Stimulated activated CD4-positive, alpha-beta T cell treated with anti-CD3 and anti-CD28 coated beads, Interleukin-4, amount 100 ng/mL, for 24 hours (primary cell): ENCODE measurements at places on chromosomes 6 and 20.

- no peak for DNase-seq
These were observed 90.0 kb upstream of the IFNGR1 start for GRCh38 chr6:137309078-137309762.

- no peak for DNase-seq
These were observed 382.9 kb upstream of the IRAK1BP1 start for GRCh38 chr6:78484198-78485064.

DNA sequence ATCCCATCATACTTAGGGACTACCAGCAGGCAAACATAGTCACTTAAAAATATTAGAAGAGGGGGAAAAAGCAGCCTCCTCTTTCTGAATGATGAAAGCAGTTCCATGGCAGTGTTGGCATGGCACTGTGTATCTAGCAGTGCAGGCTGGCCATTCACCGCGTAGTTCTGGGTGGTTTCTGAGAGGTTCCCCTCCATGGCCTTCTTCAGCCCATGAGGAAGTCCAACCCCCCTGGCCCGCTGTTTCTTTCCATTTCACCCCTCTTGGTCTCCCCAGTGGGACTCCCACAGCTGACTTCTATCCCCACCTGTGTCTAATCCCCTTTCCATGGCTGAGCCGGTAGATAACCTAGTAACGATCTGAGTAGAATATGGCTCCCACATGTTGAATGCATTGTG is 17.0 kb downstream of the PPARD start:
- no peak for DNase-seq

GRCh38 chr20:64063389-64064144 is 569 bp downstream of the TCEA2 start:
- DNase-seq: peak; percentile 52

DNA sequence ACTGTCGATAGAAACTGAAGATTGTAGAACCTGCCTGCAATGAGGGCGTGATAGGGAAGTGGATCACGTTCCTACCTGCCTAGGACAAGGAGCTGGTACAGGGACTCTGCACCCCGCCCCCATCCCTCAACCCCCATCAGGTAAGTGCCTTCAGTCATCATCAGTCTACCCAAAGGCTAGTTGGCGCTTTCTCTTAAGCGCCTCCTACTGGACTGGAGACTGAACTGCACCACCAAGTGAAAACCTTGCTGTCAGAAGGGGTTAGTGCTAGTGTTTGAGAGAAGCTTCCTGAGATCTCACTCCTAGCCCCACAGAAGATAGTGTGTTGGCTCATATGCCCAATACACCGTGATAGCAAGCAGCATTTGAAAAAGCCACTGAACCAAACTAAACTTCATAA is 706.5 kb upstream of the MAN1A1 start:
- no peak for DNase-seq

GRCh38 chr20:2136275-2136674 is 34.6 kb downstream of the STK35 start:
- DNase-seq: no peak

GRCh38 chr6:106187424-106187982 is 101.4 kb downstream of the PRDM1 start:
- no peak for DNase-seq

DNA sequence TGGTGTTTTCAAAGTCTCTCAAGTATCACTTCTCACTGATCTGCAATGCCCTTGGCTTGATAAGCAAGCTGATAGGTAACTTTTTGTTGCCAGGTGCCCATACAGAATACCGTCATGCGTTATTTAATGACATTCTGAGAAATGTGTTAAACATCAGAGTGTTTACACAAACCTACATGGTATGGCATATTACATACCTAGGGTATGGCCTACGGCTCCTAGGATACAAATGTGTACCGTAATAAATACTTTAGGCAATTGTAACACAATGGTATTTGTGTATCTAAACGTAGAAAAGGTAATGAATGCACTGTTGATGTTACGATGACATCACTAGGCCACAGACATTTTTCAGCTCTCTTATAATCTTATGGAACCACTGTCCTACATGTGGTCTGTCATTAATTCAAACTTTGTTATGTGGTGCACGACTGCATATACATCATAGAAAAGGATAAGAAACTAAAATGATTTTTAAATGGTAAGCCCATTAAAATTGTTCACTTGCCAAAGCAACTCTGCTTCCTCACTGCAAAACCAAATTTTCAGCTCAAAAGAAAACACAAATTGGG is 35.7 kb downstream of the CSNK2A1 start:
- no peak for DNase-seq

DNA sequence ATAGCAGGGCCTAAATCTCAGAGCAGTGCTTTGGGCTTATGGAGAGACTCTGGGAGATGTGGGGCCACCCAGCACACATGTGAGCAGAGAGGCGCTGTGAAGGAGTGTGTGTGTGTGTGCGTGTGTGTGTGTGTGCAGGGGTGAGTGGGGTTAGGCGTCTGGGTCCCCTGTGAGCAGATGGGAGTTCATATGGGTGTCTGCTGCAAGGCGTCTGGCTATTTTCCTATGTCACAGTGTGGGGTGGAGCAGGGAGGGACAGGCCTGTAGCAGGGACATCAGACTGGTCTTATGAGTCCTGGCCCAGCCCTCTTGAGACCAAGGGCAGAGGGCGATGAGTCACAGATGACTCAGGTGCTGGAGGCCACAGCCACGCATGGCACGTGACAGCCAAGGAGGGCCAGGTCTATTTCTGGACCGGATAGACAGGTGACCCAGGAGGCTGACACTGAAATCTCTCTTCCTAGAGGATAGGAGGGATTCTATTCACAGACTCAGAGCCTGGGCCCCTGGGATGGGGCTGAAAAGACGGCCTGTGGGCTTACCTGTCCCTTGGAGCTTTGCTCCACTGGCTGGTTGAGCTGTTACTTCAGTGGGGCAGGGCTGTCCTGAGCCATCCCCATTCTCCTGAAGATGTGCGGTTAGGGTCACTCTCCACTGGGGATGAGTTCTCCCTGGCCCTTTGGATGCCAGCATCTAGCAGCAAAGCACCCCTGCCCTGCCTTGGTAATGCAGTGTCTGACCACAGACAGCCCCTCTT is 28.9 kb downstream of the VEGFA start:
- no peak for DNase-seq

- DNase-seq: no peak
These were observed 26.7 kb downstream of the LATS1 start for GRCh38 chr6:149691201-149691600.

DNA sequence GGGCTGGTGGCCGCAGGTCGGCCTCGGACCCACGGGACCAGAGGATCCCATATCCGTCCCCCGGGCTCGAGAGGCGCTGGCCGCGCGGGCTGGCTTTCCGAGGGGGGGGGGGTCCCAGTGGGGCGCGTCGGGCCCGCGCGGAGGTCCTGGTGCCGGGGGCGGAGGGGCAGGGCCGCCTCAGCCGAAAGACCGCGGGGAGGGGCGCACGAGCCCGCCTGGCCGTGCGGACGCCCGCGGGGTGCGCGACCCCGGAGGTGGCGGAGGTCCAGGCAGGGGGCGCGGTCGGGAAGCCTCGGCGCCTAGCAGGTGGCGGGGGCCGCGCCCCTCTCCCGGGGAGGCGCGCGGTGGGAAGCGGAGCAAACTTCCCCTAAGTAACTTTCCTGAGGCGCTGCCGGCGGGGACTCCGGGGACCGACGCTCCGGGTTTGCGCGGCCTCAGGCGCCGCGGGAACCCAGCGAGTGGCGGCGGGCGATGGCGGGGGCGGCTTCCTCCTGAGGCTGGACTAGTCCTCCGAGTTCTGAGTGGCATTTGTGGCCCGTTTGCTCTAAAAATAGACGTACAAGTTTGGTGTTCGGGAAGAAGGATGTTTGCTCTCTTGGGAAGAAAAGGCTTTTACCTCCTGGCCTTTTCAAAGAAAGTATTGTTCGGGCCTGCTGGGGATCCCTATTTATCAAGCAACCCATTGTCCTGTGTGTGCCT is 26.5 kb upstream of the BTBD3 start:
- no peak for DNase-seq

DNA sequence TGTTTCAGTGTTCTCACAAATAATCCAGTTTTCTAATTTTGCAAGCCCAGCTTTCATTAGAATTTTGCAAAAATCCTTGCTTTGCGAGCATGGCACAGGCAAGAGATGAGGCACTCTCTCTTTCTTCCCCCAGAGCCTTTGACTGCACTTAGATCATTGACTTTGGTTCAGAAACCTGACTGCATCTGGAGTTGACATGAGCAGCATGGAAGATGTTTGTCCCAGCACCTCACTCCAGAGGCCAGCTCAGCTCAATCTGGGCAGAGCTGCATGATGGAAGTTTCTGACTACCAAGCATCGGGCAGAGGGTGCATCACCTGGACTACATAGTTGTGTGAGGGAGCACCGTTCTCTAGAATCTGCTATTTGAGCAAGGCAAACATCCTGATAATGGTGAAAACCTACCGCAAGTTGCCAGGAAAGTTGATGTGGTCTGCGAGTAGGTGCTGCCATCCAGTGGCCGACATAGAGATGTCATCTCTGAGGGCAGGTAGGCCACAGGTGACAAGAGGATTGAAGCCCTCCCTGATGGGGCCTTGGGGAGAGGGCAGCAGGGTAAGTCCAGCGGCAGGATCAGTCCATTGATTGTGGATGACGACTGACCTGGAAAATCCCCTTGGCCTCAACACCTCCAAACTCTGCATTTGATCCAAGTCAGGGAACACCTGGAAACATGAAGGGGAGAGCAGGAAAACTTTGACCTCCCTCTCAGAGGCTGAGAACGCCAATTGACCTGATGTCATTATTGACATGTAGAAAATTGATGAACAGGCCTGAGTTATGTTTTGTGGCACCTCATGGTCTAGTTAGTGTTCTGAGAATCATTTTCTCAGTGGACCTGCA is 3.8 kb upstream of the LPA start:
- DNase-seq: peak; percentile 12

GRCh38 chr6:161481786-161482516 is 208.1 kb upstream of the AGPAT4 start:
- DNase-seq: no peak

DNA sequence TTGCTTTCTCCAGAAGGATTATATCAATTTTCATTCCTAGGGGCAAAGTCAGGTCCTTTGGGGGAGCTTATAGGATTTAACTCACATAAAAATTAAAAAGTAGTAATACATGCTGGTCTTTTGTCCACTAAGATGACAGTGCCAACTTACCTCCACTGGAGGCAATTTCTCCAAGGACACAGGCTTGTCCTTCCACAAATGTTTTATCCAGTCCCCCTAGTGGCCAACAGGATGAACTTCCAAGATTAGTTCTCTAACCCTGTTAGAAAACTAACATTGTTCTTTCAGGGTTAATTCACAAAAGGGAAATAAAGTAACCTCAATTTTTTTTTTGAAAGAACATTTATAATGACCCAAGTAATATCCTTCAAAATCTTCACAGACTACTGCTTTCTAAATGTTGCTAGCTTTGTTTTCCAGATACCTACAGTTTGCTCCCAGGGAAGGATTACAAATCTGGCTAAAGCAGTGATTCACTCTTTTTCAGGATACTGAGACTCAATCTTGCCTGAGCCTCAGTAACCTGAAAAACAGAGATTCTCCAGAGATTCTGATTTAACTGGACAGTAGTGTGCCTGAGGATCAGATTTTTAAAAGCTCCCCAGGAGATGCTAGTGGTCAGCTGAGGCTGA is 31.7 kb upstream of the UBR2 start:
- peak; percentile 25 for DNase-seq

DNA sequence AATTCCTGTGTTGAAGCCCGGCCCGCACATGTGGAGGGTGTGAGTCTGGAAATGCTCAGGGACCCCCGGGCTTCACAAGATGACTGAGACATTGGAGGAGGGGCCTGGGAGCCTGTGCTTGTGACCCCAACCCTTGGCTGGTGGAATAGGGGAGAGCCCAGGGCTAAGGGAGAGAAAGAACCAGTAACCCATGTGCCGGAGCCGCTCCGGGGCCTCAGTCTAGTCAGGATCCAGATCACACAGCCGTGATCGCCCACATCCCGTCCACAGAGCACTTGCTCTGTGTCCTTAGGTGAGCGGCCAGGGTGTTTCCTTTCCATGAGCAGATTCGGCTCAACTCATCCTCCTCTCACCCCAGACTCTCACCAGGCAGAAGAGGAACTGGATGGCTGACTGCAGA is 152.3 kb upstream of the RPS6KA2 start:
- DNase-seq: no peak

- no peak for DNase-seq
These were observed 42.9 kb downstream of the SF3B5 start for GRCh38 chr6:144052488-144052887.

GRCh38 chr20:48608756-48609155 is 219.0 kb downstream of the PREX1 start:
- DNase-seq: no peak

- no peak for DNase-seq
These were observed 7.0 kb downstream of the CEBPB start for GRCh38 chr20:50197463-50198179.

GRCh38 chr20:50572938-50573777 is 63.0 kb downstream of the PTPN1 start:
- no peak for DNase-seq

- DNase-seq: no peak
These were observed 46.3 kb upstream of the SCML4 start for GRCh38 chr6:107870381-107870780.

DNA sequence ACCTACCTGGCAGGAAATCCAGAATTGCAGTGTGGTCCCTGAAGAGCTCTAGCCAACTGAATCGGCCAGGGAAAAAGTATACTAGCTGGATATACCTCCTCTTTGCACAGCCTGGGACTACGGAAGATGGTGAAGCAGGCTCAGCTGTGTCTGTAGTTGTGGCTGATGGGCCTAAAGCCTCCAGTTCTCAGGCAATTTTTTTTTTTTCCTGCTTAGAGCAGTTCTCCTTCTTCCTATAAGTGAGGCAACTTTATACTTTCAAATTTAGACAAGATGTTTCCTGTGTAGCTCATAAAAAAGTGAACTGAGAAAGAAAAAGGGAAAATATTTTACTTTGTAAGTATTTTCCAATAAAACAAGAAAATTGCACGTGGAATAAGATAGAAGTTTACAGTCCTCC is 172.9 kb downstream of the CARMIL1 start:
- no peak for DNase-seq

DNA sequence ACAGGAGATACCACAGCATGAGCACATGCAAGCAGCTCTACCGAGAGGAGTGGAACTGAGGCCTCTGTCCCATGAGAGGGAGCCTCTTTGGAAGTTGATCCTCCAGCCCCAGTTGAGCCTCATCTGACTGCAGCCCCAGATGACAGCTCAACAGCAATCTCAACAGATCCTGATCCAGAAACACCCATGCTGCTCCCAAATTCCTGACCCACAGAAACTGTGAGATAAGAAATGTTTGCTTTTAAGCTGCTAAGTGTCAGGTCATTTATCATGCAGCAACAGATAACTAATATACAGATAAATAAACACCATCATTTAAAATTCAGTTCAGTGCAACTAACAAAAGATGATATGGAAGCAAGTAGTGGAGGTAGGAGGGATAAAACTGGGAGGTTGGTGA is 4.8 kb upstream of the ARFGEF2 start:
- DNase-seq: no peak

GRCh38 chr6:44942201-44942600 is 385.9 kb upstream of the RUNX2 start:
- no peak for DNase-seq

DNA sequence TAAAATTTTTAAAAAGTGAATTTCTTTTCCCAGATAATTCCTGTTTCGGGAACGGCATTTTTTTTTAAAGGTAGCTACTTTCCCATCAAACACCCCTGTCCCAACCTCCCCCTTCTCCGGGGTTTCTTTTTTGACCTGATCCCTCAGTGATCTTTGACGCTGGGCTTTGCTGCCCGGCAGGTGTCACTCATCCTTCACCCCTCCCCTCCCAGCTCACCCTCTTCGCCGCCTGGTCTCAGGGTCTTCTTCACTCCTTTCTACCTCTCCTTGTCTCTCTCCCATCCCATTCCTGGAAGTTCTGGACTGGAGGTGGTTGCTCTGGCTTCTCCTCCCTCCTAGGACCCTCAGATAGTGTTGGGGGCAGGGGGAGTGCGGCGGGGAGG is 329 bp upstream of the GPR6 start:
- no peak for DNase-seq

GRCh38 chr6:1610497-1611321 is 994 bp downstream of the FOXC1 start:
- no peak for DNase-seq
